Tibial nerve (tissue), 4 donors: ENCODE measurements at places on chromosomes 2 and 18. TPM values are rescaled to one million over a fixed set of nuclear protein-coding genes. Genes with fewer than 3 reads are reported as not detected.

GRCh38 chr18:78660311-78660710 is 319.3 kb upstream of the SALL3 start:
- no peak for DNase-seq
- H3K4me3 ChIP-seq: no peak overlapping the region
- no peaks in the 10 kb centered on the region for H3K4me1 ChIP-seq

The PAX8 gene
- total RNA-seq: 2.2 TPM

GRCh38 chr2:23593752-23594459 is 208.9 kb downstream of the KLHL29 start:
- H3K4me3 ChIP-seq: no peak overlapping the region
- peak overlapping the region; percentile 85 for H3K27ac ChIP-seq
- DNase-seq: no peak
- H3K36me3 ChIP-seq: no peaks in the 10 kb centered on the region

The G6PC2 gene
- total RNA-seq: not detected

The TMEM37 gene
- total RNA-seq: 15.3 TPM

The KCNG2 gene
- 0.60 TPM for total RNA-seq
